ENCODE measurements at places on chromosomes 3 and 15.

- DNase-seq = no peak
Measured at GRCh38 chr3:175338775-175339535, 479.8 kb downstream of the NAALADL2 start.

- no peak for DNase-seq
Measured at GRCh38 chr15:78065973-78066946, 11.3 kb downstream of the TBC1D2B start.

DNA sequence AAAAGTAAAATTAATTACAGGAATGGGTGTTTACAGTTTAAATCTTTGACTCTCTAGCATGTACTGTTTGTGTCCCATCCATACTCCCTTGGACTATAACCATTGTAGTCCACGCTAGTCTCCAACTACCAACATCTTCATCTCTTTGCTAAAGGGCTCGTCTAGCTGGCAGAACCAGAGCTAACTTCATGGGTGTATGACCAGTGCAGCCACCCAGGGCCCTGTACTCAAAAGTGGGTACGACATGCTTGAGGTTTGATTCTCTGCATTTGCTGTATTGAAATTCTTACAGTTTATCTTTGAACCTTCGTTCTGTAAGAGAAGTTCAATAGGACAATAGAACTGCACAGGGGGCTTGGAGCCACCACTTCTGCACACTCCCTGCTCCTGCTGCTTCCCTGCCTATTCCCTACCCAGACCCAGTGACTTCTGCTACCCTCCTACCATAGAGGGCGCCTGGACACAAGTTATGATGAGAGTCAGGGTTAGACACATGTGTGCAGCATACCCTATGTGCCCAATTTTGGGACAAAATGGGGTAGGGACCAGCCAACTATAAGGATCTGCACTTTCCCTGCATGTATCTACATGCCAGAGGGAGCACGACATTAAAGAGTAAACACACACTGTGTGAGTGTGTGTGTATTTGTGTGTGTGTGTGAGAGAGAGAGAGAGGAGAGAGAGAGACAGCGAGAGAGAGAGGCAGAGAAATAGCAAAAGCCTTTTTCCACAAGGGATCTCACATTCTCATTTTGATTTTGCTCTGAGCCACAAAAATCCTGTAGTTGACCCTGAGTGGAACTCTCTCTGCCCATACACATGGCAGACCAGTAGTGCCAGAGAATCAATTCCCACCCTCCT lies 59.0 kb upstream of the NECTIN3 start:
- DNase-seq = no peak

DNA sequence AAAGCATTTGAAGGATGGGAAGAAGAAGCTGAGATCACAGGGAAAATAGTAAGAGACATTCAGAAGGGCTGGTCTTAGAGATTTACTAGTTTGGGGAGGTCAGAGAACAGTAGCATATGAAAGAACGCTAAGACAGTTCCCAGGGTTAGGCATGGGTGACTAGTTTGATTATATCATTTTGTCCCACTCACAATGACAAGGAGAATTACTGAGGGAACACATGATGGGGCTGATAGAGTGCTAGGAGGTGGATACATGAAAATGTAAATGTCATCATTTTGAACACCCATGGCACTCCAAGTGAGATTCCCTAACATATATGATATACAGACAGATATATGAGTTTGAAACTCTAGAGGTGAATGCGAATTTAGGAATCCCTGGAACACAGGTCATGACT lies 9.3 kb upstream of the TARS3 start:
- no peak for DNase-seq

DNA sequence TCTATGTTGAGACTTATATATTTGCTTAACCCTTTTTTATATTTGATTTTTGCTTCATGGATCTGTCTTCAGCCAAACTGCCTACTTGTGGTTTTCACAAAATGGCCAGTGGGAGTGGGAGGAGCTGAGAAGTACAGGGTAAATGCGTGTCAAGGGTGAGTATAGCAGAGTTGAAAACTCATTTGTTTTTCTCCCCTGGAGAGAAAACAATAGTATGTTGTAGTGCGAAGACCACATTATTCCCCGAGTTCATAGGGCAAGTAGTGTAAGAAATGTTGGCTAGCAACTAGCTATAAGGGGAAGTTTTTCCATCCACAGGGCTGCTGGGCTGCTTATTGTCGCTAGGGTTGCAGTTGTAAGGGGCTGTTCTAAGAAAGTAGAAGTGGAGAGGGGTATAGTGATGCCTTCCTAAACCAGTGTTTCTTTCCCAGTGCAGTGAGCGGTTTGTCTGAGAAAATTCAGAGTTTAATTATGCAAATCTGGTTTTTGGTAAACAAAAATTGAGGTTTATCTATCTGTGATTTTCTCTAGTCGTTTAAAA lies 153.8 kb upstream of the AZI2 start:
- no peak for DNase-seq

DNA sequence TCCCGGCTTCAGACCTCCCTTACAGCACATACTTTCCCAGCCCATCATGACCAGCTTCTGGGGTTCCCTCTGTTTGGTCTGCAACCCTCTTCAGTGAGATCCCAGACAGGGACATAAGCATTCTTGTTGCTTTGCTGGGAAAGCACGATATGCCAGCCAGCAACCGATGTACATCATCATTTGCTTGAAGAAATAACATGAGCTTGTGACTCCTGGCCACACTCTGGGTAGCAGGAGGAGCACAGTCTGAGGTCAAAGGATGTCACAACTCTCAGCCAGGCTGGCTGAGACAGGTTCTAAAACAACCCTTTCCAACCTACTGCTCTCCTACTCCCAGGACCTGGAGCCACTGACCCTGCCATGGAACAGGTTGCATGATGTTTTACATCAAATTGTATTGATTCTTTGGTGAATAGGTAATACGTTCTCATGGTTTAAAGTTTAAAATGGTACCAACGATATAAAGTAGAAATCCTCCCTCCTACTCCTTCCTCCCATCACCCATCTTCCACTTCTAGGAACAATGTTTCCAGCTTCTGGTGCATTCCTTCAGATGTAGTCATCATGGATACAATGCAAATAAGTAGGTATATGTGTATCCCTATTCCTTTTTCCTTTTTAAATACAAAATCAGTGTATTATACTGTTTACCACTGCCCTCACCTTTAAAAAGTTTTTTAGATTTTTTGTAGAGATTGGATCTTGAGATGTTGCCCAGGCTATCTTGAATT lies 190.3 kb downstream of the OPA1 start:
- no peak for DNase-seq

DNA sequence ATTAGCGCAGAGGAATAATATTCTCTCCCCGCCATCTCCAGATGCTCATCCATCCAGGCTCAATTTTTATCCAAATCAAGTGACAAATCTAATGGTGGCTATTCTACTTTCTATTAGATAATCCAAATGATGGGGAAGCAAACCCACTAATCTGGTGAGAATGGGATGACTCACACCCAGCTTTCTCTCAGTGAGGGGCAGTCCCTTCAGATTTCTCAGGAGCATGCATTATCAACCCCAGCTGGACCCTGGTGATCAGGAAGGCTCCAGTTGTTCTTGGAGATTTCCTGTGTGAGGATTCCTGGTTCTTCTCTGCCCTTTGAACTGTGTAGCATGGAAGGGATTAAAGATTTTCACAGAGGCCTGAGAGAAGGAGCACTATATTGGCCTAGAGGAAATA lies 358.0 kb downstream of the WDR72 start:
- no peak for DNase-seq

- no peak for DNase-seq
Measured at GRCh38 chr3:40228792-40229350, 80.6 kb upstream of the EIF1B start.

GRCh38 chr3:62201438-62202035 lies 171.8 kb downstream of the FEZF2 start:
- no peak for DNase-seq

- DNase-seq = no peak
Measured at GRCh38 chr3:134067531-134068161, 37.9 kb upstream of the SLCO2A1 start.

GRCh38 chr3:69776289-69776688 lies 37.0 kb downstream of the MITF start:
- no peak for DNase-seq

GRCh38 chr3:20125897-20126296 lies 60.1 kb downstream of the SGO1 start:
- DNase-seq = no peak

- DNase-seq = no peak
Measured at GRCh38 chr3:110494728-110495127, 576.9 kb upstream of the NECTIN3 start.

DNA sequence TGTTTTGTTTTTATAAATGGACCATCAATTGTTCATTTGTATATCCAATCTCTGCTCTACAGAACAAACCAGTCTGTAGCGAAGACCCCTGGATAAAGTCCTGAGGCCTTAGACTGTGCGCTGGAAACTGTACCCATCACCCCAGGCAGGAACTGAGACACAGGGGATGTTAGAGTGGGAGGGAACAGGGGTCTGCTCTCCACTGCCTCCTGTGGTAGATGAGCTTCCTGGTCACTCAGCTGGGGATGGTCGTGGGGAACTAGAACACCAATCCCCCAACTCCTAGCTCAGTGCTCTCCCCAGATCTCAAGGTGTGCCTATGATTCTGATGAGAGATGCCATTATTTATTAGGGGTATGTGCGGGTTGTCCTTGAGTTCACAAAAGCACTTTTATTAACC lies 340.2 kb upstream of the IGF1R start:
- DNase-seq = no peak

DNA sequence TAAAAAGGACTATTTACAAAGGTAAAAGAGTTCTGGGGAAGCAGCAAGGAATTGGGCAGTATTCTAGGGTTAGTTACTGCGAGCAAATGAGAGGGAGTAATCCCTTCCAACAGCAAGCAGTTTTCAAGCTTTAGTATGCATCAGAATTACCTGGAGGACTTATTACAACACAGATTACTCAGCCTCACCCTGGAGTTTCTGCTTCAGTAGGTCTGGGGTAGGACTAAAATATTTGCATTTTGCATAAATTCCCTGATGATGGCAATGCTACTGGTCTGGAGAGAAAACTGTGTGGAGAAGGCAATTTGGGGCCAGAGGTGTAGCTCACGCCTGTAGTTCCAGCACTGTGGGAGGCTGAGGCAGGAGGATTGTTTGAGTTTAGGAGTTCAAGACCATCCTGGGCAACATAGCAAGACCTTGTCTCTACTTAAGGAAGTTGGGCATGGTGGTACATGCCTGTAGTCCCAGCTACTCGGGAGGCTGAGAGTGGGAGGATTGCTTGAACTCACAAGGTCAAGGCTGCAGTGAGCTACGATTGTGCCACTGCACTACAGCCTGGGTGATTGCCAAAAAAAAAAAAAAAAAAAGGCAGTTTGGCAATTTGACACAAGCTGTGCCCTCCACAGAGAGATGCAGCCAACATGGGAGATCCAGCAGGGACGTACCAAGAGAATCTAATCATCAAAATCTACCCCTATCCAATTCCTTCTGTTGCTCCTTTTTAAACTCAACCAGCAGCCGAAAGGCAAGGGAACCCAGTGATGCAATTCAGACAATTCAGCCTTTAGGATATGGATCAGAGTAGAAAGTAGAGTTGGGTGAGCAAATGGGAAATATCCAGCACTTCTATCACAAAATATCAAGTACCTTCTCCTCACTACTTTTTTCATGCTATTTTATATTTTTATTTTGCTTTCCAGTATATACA lies 27.1 kb upstream of the AP4E1 start:
- DNase-seq = no peak

DNA sequence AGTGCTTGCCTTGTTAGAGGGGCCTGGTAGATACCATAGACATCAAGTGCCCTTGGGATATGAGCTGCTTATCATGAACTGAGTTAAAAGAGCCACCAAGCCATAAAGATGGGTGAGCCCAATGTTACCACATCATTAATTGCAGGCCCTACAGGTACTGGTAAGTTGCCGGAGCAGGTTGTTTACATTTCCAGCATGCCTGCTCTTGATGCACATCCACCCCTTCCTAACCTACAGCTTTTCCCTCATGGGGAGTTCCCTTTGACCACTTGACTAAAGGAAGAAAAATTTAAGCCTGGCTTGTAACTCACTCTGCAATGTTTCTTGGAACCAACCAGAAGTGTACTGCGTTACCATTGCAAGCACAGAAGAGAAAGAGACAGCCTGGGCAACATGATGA lies 24.7 kb upstream of the ULK4 start:
- DNase-seq = no peak
